ENCODE measurements at places on chromosomes 5 and 9.
A peak's percentile ranks its signal among the peaks of the same experiment; 100 is the strongest.

- DNase-seq, result no peak
These were observed 330.6 kb downstream of the NSG2 start for GRCh38 chr5:174376056-174376455.

GRCh38 chr5:10111571-10111970 lies 138.1 kb downstream of the ATPSCKMT start:
- peak; percentile 20 for DNase-seq

GRCh38 chr5:175715627-175716522 lies 58.0 kb downstream of the HRH2 start:
- no peak for DNase-seq

- no peak for DNase-seq
These were observed 266.2 kb upstream of the ADAMTSL1 start for GRCh38 chr9:18207735-18208134.

DNA sequence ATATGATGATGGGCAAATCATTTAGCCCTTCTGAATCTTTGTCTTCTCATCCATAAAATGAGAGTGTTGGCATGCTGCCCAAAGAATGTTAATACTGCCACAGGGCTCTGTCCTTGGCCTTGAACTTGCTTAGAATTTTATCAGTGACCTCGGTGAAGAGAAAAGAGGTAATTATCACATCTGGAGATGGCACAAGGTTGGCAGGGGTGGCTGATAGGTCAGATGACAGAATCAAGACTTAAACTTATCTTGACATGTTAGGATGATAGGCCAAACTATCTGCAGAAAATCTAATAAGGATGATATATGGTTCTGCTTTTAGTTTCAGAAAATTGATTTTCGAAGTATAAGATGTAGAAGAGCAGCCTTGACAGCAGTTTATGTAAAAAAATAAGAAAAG lies 599.1 kb upstream of the CLINT1 start:
- no peak for DNase-seq

GRCh38 chr5:178331491-178331996 lies 98.9 kb upstream of the PHYKPL start:
- DNase-seq, result peak; percentile 84

DNA sequence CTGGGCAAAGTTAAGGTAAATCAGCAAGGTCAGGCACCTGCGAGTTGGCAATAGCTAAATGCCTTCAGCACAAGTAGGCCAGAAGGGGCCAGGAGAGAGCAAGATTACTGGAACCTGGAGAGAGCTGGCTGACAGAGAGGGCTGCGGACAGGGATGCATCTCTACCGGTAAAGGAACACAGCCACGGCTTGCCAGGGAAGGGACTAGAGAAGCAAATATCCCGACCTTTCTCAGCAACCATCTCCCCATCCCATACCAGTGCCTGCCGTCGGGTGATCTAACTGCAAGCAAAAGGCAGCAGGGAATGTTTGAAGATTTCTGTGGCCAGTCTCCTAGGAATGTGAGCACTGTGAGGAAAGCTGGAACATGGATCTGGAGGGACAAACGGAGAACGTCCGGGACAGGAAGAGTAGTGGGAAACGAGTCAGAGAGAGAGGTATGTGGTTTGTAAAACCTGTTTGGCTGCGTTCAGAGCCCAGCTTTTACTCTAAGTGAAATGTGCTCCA lies 15.9 kb upstream of the ABLIM3 start:
- DNase-seq, result peak; percentile 25

GRCh38 chr9:87650611-87651295 lies 75.2 kb upstream of the CTSL start:
- no peak for DNase-seq

GRCh38 chr5:159467666-159468065 lies 137.4 kb upstream of the IL12B start:
- no peak for DNase-seq

- DNase-seq, result peak; percentile 94
These were observed 616.1 kb downstream of the DTWD2 start for GRCh38 chr5:118371973-118372831.

DNA sequence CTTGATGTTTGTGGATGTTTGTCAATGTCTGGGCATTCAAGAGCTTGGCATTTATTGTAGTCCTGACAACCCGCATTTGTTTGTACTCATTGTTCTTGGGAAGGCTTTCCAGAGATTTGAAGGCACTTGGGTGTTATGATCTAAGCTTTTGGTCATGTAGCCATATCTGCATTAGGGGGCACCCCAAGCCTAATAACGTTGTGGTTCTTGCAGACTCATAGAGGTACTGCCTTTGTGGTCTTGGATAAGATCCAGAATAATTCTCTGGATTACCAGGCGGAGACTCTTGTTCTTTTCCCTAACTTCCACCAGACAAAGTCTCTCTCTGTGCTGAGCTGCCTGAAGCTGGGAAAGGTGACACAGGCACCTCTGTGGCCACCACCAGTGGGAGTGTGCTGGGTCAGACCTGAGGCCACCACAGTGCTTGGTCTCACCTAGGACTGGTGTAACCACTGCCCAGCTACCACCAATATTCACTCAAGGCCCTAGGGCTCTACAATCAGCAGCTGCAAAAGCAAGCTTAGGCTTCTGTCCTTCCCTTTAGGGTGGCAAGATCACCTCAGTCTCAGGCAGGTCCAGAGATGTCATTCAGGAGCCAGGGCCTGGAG lies 144.4 kb upstream of the TAS2R1 start:
- DNase-seq, result peak; percentile 47

- no peak for DNase-seq
These were observed 57.6 kb upstream of the SH3GL2 start for GRCh38 chr9:17521100-17521855.

DNA sequence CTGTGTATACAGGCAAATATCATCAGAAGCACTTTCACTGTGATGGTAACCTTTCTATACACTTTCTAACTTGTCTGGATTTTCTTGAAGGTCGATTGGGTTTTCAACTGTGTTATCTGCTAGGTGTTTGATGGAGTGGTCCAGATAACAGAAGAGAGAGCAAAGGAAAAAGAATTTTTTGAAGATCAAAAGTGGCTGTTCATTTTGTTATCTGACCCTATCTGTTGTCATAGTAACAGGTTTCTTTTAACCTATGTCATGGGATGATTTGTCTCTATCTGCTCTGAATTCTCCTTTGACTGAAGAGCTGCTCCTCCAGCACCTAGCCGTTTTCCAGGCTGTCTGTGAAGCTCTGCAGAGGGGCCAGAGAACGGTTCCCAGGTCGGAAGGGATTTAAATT lies 77.8 kb upstream of the IRX2 start:
- no peak for DNase-seq

DNA sequence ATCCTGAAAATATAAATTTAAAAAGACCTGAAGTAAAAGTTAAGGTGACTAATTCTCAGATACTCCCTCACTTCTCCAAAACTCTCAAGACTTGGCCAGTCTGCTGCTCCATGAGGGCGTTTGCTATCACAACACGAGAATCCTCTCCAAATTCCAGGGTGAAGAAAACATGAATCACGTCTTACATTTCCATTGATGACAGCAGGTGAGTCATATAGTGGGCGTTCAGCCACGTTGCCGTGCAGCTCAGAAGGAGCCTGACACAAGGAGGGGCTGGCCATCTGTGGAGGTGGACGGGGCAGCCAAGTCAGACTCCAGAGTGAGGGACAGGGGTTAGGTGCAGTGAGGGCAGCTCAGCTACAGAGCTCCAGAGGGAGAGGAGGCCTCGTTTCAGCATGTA lies 555.1 kb upstream of the ADAMTS16 start:
- no peak for DNase-seq

- DNase-seq, result peak; percentile 77
These were observed 24.3 kb upstream of the UBAP2 start for GRCh38 chr9:34072868-34073590.

- DNase-seq, result no peak
These were observed 53.6 kb upstream of the POU5F2 start for GRCh38 chr5:93794954-93795353.

GRCh38 chr9:129602598-129603415 lies 18.1 kb downstream of the C9orf50 start:
- no peak for DNase-seq

GRCh38 chr5:138831703-138832102 lies 43.4 kb downstream of the LRRTM2 start:
- DNase-seq, result no peak

DNA sequence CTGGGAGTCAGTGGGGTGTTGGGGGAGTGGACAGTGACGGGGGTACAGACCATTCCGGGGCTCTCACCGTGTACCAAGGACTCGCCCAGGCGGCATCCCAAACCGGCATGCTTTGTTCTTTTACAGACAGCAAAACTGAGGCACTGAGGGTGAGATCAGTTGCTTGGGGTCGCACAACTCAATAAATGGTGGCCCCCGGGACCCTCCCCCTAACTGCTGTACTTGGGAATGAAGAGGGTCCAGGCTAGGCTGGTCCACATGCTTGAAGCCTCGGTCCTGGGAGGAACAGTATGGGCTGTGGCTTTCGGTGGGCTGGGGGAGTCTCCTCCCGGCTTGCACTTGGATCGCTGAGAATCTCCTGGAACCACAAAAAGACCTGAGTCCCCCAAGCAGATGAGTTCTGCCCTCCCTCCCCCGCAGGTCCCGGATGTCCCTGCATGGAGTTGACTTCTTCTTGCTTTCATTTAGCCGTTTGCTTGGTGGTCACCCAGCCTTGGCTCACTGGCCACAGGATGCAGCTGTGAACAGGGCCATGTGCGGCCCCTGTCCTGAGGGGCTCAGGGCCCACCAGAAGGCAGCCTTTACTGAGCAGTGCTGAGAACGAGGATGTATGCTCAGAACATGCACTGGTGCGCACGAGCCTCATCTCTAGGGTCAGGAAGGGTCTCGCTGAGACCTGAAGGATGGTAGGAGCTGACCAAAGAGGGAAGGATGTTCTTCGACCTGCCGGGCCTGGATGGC lies 4.2 kb downstream of the LAMC3 start:
- no peak for DNase-seq

- no peak for DNase-seq
These were observed 97.1 kb upstream of the LRRTM2 start for GRCh38 chr5:138972230-138972629.

DNA sequence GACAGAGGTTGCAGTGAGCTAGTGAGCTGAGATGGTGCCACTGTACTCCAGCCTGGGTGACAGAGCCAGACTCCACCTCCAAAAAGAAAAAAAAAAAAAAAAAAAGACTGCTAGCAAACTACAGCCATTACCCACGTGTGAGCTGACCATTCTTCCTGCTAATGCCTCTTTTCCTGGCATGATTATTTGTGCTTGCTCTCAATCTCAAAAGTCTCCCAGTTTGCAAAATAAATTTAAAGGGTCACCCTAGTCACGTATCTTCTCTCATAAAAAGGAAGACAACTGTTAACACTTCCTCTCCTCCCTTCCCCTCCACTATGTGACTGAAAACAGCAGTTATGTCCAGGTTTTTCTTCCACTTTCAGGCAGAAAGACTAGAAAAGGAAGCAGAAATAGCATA lies 37.2 kb downstream of the TRIM36 start:
- DNase-seq, result no peak

- DNase-seq, result no peak
These were observed 553.0 kb downstream of the EBF1 start for GRCh38 chr5:158546748-158547147.

- peak; percentile 39 for DNase-seq
These were observed 440 bp downstream of the ANXA2R start for GRCh38 chr5:43039471-43040286.

DNA sequence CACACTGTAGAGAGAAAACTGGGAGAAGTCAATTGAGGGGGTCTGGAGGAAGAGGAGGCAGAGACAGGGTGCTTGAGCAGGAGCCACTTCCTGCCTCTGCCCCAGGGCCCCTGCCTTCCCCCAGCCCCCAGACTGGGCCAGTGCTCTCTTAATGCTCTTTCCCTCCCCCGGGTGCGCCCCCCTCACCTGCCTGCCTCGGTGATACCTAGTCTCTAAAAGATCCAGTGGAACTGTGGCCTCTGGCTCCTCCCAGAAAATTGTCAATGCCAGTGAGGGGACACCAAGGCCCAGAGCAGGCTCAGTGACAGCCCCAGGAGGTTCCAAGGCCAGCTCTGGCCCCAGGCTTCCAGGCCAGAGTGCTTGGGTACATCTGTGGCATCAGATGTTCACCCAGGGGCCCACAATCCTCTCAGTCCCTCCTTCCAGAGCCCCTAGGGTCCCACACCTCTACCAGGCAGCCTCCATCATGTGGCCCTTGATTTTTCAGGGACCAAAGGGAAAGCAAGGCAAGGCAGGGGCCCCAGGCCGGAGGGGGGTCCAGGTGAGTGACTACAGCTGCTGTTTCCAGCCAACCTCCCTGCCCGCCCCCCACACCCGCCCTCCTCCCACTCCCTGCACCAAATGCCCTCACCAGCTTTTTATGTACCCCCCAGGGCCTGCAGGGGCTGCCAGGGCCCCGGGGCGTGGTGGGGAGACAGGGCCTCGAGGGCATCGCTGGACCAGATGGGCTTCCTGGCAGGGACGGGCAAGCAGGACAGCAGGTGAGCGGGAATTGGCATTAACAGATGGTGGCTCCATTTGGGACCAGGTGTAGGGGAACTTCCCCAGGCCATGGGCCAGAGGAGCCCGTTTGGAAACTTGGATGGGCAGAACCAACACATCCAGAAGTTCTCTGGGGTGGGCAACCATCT lies 33.1 kb upstream of the ORM1 start:
- no peak for DNase-seq

DNA sequence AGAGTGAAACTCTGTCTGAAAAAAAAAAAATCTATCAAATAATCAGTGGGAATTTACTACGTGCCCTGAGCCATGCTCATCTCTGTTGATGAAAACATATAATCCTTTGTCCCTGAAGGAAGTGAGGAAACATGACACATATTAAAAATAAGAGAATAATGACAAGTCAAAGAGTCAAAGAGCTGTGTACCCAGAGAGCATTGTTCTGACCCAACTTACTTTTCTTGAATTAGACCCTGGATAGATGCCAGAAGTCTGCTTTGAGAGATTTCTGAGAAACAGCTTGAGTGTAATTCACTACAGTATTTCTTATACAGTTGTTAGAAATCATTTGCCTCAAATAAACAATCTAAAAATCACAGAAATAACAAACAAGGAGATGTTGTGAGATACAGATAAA lies 490.0 kb upstream of the PIK3R1 start:
- no peak for DNase-seq

DNA sequence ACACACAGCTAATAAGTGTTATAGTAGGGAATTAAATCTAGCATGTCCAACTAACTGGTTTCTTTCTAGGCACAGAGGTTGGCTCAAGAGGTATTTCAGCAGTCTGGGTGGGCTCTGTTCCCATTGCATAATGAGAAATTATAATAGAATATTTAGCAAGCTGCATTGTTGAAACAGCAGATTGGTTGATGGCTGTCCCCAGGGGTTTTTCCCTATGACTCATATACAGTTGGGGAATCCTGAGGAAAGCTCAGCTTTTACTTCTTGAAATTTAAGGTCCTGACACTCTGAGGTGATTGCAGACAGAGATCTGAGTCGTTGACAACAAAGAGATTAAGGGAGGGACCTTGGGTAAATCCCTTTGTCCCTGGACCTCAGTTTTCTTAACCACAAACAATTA lies 38.3 kb upstream of the TNFSF8 start:
- DNase-seq, result no peak

DNA sequence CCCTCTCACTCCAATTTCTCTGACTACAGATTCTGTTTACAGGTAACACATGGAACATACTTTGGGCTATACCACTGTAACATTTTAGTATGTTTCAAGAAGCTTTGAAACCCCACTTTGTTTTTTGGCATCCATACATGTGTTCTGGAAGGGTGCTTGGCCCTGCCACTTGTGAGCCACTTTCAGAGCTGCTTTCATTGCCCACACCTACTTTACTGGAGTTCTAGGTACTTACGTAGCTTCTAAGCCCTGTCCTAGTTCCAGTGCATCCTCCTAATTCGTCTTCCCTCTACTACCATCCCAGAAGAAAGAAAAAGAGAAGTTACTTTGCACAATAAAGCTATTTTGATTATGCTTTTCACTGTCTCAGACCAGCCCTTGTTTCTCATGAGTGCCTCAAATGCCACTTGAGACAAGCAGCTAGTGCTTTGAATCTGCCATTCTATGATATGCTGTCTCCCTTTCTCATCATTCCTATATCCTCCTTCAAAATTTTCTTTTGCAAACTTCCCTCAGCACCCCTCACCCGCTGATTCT lies 26.5 kb upstream of the C5orf47 start:
- no peak for DNase-seq

Data from lung (tissue), 17 donors.